ENCODE measurements at places on chromosomes 4 and X.

GRCh38 chrX:132266583-132267355 lies 47.5 kb upstream of the RAP2C start:
- DNase-seq, result peak; percentile 0

DNA sequence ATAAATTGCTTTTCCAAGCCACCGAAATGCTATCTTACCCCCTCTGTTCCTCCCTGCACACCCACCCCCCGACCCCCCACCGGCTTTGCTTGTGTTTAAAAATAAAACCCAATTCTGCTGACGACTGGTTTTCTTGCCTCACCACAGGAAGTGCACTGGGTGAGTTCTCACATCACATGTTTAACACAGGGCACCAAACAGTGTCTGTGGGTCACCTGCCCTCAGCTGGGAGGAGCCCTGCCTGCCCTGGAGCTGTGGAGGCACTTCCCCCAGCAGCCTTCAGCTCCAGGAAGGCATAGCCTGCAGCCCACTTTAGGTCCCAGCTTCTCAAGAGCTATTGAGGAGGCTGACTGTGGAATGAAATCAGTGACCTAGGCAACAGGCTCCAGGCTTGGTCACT lies 8.8 kb downstream of the TMEM255A start:
- DNase-seq, result no peak

GRCh38 chr4:137300776-137301175 lies 231.5 kb downstream of the PCDH18 start:
- DNase-seq, result no peak

- DNase-seq, result no peak
These were observed 106.6 kb upstream of the PCDH18 start for GRCh38 chr4:137638934-137639333.
